ENCODE measurements at places on chromosomes 4 and X.

DNA sequence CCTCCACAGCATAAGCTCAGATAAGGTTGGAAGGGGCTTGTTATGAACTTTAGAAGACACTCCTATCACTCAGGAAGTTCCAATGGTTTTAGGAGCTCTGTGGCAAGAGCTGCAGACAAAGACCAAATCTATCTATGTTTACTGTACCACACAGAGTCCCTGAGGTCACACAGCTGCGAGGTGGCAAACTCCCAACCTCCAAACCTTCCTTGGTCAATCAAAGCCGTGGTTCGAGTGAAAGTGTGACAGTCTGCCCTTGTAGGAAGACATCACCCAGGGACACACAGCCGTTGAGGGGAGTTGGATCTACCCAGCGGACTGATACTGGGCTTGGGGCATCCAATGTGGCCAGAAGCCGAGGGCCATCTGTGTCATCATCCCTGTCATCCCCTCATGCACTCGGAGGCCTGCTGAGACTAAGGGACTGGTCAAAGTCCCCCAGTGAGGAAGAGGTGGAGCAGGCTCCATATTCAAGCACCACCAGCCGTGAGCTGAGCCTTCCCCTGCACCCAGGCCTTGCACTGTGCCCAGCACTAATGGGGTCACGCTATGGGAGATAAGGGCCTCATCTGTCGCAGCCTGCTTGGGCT, 26.8 kb downstream of the MAN2B2 start:
- DNase-seq: no peak

GRCh38 chrX:9401051-9401450, 63.8 kb upstream of the TBL1X start:
- DNase-seq: no peak

DNA sequence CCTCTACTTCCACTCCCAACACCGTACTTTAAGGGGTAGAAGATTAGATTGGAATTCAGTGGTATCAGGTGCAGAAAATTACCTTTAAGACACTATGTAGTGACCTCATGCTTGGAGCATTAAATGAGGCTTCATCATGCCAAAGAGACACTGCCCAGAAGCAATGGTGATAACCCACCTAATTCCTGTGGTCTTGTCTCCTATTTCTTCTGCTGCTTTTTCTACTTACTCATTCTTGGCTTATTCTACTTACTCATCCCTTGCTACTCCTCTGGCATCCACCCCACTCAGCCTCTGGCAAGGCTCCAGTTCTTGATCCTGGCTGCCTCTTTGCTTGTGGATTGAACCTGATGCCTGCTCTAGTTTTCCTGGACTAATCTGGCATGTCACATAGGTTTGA, 62.3 kb upstream of the ADAMTS3 start:
- DNase-seq: no peak

DNA sequence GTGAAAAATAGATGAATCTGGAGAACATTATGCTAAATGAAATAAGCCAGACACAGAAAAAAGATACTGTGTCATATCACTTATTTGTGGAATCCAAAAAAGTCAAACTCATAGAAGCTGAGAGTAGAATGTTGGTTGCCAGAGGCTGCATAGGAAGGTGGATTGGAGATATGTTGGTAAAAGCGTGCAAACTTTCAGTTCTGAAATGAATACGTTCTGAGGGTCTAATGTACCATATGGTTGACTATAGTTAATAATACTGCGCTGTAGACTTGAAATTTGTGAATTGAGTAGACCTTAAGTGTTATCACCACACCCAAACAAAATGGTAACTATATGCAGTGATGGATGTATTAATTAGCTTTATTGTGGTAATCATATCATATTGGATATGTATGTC, 45.0 kb upstream of the UPRT start:
- DNase-seq: no peak

GRCh38 chr4:80098635-80099034, 25.6 kb upstream of the ANTXR2 start:
- DNase-seq: no peak

DNA sequence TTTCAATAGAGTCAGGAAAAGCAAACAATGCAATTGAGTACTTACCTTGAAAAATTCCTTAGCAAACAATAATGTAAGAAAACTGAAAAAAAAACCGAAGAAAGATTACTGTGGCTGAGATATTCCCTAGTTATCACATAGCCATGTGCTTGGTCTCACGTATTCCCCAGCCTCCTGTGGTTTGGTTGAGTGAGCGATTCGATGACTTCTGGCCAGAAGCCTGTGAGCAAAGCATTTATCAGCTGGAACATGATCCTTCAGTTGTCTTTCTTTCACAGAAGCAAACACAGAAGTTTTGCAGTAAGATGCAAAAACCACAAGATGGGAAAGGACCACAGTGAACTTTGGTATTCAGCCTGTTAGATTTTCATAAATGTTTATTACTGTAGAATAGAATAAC, 1754.3 kb upstream of the AGA start:
- DNase-seq: no peak

GRCh38 chr4:16783119-16783518, 115.3 kb downstream of the LDB2 start:
- DNase-seq: no peak

DNA sequence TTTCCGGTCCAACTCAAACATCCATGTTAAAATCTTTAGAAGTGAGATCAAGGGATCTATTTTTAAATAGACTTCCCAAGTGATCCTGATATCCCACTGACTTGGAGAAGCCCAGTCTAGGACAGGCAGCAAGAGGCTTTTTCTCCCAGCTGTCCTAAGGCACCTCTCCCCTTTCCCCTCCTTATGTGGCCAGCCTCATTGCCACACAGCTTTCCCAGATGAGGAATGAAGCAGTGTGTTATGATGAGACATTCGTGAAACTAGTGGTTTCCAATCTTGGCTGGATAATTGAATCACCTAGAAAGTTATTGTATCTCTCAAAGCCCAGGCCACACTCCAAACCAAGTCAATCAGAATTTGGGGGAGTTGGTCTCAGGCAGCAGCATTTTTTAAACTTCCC, 16.8 kb upstream of the HSD17B13 start:
- DNase-seq: no peak

- DNase-seq: no peak
Measured at GRCh38 chr4:157992038-157992705, 180.7 kb downstream of the GASK1B start.

- no peak for DNase-seq
Measured at GRCh38 chrX:22959204-22959920, 40.4 kb upstream of the DDX53 start.

DNA sequence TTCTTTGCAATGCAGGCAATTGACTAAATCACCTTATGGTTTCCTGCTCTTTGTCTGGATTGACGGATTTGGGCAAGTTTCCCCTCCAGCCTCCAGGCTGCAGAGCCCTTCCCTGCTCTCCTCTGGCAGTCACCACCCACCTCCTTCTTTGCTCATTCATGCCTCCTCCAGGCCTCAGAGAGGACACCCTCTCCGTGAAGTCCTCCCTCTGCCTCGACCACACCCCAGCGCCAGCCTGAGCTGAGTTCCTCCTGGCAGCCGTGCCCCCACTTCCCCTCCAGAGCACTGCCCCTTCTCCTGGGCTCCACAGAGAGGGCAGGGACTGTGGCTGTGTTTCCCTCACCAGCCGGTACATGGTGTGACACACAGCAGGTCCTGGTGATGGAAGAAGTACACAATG, 53.7 kb downstream of the DCTD start:
- no peak for DNase-seq

DNA sequence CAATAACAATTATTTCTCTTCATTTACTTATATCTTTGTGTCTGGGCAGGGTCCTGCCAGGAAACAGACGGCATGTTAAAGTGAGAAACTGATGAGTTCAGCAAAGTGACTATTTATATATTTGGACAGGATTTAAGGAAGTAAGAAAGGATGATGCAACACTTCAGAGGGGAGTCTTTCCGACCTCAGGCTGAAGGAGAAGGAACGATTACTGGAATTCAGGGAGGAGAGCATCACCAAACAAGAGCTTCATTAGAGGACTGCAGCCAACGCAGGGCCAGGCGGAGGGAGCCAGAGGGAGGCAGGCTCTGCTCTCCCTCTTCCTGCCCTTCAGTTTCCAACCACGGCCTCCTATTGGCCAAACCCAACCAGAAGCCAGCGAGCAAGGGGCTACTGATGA, 1.5 kb upstream of the TLR7 start:
- DNase-seq: no peak

DNA sequence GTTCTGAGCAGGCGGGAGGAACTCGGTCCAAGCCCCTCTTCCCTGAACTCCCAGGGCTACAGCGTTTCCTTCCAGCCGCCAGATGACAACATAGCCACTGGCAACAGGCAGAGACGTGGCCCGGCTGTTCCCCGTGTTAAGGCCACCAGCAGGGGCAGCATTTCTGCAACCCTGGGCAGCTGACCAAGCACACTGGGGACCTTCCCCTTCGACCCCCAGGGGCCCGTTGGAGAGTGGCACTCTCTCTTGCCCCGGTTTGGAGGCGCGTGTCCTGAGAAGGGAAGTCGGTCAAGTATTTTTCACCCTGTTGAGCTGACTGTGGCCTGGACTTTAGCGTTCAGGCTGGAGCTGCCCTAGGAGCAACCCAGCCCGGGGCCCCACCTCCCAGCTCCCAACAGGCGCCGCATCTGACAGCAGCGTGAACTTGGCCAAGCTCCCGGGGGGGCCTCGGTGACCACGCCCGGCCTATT, 37.6 kb downstream of the ZBTB49 start:
- no peak for DNase-seq

- no peak for DNase-seq
Measured at GRCh38 chrX:8138252-8138651, 32.8 kb downstream of the VCX2 start.

GRCh38 chr4:165478260-165478659, 99.5 kb downstream of the CPE start:
- no peak for DNase-seq

- no peak for DNase-seq
Measured at GRCh38 chr4:100372432-100372831, 145.4 kb downstream of the EMCN start.

- DNase-seq: no peak
Measured at GRCh38 chr4:163622379-163623035, 128.0 kb downstream of the TMA16 start.

DNA sequence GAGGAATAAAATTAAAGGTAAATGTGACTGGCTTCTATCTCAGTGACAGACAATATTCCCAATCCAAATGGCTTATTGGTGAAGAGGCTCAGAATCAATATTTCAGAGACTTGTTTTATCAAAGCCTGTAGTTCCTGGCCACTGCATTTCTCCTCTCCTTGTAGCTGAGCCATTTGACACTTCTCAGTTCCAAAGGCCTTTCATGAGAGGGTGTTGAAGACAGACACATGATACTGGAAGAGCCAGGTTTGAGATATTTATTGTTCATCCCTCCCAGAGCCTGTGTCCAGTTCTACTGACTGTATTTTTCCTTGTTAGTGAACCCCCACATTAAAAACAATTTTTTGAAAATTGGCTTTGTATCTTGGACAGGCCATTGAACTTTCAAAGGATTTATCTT, 12.9 kb upstream of the INPP4B start:
- DNase-seq: no peak

DNA sequence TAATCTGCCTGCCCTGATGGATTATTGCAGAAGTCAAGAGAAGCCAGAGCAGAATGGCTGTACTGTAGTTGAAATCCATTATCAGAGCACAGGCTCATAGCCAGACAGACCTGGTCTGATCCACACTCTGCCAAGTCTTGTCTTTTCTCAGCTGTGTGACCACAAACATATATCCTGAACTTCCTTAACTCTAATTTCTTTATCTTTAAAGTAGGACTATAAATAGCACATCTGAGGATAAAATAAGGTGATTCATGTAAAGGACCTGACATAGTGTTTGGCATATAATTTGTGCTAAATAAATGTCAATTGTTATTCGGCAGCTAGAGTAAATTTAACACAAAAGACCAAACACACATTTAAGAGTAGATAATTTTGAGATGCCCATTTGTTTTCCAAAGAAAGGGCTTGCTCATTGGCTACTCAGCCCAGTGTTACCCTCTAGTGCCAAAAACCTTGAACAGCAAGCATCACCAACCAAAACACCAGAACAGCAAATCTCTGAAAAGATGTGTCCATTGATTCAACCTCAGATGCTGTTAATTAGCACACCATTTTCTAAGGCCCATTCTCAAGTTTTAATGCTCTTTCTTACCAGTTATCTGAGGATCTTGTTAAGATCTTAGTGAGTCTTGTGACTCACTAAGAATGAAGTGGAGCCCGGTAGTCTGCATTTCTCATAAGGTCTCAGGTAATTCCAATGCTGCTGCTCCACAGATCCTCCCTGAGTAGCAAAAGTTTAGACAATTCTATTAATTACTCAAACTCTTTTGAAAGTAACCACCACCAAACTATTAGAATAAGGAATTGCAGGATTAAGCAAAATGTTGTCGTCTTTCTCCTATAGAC, 108.8 kb downstream of the HHIP start:
- DNase-seq: no peak

GRCh38 chr4:108589961-108590360, 30.4 kb upstream of the RPL34 start:
- DNase-seq: no peak

DNA sequence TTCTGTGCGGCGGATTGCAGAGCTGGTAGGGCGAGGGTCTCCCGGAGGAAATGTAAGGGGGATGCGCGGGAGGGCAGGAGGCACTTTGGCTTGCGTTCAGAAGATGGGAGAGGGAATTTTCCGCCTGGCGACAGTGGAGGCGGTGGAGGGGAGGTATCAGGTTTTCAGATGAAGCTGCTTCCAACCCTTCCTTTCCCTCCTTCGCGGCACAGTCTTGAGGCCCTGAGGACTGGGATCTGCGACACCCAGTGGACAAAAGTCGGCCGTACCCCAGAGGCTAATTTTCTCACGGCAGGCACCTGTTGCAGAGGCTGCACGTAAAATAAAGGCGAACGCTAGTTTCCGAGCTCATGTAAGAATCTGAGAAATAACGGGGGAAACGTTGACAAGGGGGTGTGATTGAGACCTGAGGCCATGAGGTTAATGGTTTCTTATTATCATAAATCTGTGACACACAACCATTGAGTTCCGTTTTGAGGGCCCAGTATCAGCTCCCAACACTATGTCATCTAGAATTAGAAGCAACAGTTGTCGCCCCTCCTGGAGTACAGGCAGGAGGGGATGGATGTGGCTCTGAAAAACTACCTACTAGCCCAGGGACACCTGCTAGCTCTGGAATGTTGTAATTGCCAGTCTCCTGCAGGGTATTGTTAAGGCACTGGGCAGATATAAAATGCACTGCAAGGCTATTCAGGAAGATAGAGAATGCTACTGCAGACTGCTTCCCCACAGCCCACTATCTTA, 1.1 kb downstream of the ZCCHC18 start:
- DNase-seq: peak; percentile 21

GRCh38 chr4:168632301-168632725, 135.5 kb downstream of the PALLD start:
- DNase-seq: no peak

DNA sequence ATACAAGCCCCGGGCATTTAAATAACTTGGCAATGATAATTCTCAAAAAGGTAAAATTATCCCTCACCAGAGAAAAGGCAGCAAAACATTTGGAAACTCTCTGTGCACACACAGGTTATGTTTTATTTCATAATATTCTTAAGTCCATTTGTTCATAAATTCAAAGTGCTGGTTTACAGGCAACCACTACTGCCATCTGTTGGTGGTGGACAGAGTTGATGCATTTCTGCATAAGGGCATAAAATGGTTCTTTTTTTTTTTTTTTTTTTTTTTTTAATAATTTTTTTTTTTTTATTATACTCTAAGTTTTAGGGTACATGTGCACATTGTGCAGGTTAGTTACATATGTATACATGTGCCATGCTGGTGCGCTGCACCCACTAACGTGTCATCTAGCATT, 31.5 kb upstream of the IL21 start:
- DNase-seq: peak; percentile 12
